ENCODE measurements at places on chromosomes 11 and 22.

DNA sequence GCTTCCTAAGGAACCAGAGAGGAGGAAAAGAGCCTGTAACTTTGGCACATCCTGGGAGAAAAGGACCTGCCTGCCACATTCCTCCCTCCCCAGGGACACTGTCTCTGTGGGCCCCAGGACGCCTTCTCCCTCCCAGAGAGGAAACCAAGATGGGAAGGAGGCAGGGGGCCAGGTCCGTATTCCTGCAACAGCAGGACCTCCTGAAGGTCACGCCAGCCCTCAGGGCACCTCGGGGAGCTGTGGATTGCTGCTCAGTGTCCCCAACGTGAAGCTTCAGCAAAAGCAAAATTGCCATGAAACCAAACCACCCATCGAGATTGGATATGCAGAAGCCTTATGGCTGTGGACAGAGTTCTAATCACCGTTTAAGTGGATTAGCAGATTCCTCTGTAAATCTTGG, 86.7 kb downstream of the ARHGAP8 start:
- no peak for DNase-seq

GRCh38 chr11:30009060-30009459, 7.8 kb downstream of the KCNA4 start:
- DNase-seq: no peak

GRCh38 chr11:2571598-2572281, 126.9 kb downstream of the KCNQ1 start:
- DNase-seq: no peak

GRCh38 chr11:68517121-68517741, 56.7 kb downstream of the PPP6R3 start:
- DNase-seq: no peak

DNA sequence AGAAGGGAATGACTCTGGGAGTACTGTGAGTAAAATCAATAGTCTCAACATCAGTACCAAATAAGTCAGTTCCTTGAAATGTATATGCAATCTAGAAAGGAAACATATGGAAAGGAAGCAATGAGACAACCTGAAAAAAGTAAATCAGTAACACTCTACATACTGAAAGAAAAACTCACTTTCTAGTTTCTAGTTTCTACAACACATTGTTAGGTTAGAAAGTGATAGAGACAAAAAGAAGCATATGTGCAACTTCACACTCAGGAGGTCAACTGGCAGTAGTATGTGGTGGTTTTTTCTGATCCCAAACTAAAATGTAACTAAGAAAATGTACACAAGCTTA, 156.5 kb upstream of the SOX6 start:
- no peak for DNase-seq

DNA sequence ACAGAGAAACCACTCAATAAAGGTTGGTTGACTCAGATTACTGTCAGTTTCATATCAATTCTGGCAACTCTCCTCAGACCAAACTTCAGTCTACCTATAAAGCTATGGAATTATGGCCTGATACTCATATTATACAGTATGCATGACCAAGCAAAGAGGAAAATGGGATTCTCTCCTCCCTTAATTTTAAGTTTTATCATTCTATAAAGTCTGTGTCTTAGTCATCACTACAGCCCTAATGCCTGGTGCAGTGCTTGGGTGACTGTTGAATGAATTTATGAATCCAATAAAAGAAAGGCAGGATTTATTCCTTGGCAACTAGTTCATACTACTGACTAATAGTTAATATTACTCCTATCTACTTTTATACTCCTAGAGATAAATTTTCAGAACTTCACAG, 37.6 kb upstream of the GRAMD1B start:
- DNase-seq: no peak

DNA sequence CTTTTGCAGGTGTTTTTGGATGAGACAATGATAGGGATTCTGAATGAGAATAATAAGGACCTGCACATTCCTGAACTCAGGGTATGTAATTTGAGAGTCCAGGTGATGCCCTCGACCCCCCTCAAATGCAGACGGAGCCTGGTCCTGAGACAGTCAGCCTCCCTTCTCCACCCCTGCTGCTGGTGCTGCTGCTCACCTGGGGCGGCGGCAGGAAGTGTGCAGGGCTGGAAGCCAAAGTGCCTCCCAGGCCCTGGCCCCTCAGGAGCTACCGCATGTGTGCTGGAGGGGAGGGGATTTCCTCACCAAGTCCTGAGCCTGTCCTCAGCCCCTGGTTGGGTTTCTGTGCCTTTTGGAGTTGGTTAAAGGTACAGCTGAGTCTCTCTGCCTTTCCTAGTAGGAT, 19.0 kb upstream of the GLB1L2 start:
- DNase-seq: no peak

GRCh38 chr22:44159221-44159620, 21.5 kb upstream of the PARVG start:
- no peak for DNase-seq

GRCh38 chr22:30857791-30858190, 110.8 kb downstream of the MORC2 start:
- no peak for DNase-seq

DNA sequence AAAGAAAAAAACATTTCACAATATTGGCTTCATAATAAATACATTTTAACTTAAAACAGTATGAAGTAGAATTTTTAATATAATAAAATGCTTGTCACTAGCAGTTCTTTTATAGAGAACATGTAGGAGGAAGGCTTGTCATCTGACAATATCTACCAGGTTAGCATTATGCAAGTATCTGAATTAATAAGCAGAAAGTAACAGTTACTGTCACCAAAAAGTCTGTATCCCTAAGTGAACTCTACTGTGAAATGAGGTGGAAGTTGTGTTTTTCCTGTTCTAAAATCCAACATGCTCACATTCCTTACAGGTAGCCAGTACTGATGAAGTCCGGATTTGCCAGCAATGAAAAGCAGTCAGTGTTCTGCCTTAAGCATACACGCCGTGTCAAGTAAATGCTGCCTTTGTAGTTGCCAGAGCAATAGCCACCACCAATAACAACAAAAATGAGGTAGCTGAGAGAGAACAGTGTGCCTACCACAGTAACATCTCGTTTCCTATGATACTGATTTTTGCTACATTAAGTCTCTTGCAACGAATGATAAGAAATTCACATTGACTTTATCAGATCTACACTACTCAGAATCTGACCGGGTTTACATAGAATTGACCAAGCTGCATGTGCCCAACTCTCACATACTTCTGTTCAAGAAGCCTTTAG, 95.5 kb downstream of the SIK3 start:
- DNase-seq: no peak

GRCh38 chr22:25746012-25746373, 4.0 kb downstream of the MYO18B start:
- no peak for DNase-seq

DNA sequence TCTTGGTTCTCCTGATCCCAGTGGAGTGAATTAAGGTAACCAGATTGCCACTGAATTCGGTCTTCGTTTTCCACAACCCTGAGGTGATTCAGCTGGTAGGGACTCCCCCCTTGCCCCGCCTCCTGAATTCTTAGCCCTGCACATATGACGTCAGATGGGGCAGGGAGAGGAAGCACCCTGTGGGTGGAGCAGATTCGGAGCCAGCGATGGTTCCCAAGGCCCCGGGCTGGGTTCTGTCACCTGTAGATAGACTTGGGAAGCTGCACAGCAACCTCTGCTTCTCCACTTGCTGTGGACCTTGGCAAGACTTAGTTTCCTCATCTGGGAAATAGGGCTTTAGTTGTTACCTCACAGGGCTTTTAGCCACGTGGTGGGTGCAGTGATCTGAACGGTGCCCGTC, 67.8 kb downstream of the CTTN start:
- peak; percentile 11 for DNase-seq

GRCh38 chr11:111417011-111417765, 38.1 kb upstream of the POU2AF1 start:
- DNase-seq: peak; percentile 36

GRCh38 chr22:29207243-29207550, 1.5 kb downstream of the EMID1 start:
- no peak for DNase-seq

DNA sequence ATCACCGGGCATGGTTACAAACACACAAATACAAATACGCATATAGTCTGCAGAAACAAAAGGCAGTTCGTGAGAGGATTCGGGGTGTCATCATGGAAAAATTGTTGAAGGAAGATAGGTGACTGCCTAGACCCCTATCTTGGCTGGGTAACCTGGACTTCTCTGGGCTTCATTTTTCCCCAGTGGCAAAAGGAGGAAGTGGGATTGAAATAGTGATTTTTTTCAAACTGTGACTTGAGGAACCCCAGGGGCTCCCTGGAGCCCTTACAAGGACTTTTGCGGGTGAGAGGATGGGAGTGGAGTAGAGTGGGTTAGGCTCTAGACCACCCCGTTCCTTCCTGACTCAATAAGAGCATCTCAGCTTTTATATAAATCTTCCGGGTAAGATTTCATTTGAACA, 1.0 kb upstream of the ELF5 start:
- DNase-seq: no peak

GRCh38 chr11:69296890-69297786, 3.2 kb downstream of the MYEOV start:
- peak; percentile 94 for DNase-seq

DNA sequence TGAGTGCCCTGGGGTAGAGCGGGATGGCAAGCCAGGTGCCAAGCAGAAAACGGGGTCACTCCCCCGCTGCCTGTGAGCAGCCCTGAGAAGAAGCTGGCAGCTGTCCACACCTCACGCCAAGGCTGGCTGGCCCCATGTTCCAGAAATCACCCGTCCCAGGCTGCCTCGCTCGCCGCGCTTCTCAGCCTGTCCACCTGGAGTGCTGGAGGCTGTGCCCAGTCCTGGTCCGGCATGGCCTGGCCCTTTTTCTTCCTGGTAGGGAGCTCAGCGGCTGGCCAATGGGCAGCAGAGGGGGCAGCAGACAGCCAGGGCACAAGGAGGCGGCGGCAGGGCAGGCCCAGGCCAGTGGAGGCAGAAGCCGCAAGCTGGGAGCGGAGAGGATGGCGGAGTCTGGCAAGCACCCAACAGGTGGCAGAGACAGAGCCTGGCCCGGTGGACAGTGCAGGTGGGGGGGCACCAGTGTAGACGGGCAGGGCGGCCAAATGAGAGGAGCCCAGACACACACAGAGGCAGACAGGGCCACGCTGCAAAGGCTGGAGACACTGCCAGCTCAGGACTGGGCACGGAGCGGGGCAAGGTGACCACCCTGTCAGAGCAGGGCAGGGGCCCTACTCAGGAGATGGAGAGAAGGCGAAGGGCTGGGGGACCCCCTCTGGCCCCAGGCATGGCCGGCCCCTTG, 37.2 kb upstream of the TH start:
- peak; percentile 0 for DNase-seq
